ENCODE measurements at places on chromosomes 6 and 20.

DNA sequence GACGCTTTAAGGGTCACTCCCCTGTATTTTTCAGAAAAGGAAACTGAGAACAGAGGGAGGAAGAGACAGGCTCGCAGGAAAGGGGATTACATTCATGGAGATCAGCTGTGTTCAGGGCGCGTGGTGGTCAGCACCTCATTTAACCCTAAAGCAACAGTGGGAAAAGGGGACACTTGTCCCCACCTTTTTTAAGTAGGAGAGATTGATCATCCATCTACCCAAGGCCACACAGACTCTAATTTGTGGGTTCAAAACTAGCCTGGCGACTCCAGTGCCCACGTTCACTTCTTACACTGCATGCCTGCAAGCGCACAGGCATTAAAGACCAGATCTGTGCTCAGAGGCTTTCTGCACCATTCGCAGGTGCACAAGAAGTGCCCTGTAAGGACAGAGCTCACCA is 167.9 kb upstream of the SNX9 start:
- DNase-seq: no peak

GRCh38 chr6:23282252-23283021 is 713.1 kb downstream of the HDGFL1 start:
- no peak for DNase-seq

- no peak for DNase-seq
These were observed 120.8 kb downstream of the CHD6 start for GRCh38 chr20:41497186-41497895.

DNA sequence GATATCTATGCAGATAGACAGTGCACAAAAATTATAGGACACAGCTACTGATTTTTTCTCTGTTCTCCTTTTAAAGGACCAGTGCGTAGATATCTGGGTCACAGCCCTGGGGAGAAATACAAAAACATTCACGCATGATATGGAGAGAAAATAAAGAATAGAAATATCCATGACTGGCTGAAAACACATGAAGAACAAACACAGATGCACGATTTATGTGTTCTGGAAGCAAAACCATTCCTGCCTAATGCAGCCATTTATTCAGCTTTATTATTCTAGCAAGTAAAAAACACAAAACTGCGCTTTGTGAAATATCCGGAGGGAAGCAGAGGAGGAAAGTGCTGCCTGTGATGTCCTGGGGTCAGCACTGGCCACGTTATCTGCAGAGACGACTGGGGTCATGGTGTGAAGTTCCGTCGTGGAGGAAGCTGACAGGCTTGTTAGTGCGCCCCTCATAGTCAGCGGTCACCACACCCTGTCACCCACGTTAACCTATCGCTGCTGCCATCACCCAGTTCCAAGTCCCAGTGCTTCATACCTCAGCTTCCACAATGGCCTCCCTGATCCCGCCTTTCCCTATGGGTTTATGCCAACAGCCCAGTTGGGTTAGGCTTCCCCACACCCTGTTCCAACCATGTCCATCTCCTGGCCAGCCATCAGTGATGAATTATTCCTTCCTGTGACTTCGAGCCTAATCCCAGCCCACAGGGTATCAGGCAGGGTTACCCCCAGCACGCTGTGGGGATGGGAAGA is 86.6 kb upstream of the RPS6KA2 start:
- DNase-seq: no peak

GRCh38 chr6:11120271-11121005 is 8.9 kb upstream of the ERVFRD-1 start:
- DNase-seq: no peak

DNA sequence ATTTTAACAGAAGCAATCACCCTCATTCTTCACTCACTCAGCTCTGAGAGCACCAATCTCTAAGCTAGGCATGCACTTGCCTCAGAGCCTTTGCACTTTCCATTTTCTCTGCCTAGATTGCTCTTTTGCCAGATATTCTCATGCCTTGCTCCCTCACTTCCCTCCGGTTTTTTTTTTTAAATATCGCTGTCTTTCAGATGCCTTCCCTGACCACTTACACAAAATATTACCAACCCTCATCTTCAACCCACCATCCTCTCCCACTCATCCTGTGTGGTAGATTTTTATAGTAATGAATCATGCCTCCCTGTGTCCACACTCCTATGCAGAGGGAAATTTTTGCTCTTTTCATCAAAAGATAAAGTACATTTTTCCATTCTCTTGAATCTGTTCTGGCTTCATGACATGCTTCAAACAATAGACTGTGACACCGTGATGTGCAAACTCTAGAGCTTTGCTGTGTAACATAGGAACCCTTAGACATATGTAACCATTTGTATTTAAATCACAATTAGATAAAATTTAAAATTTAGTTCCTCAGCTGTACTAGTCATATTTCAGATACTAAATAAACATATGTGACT is 437.1 kb downstream of the UTRN start:
- DNase-seq: no peak

- DNase-seq: no peak
These were observed 777.0 kb downstream of the C6orf118 start for GRCh38 chr6:164532198-164533044.

DNA sequence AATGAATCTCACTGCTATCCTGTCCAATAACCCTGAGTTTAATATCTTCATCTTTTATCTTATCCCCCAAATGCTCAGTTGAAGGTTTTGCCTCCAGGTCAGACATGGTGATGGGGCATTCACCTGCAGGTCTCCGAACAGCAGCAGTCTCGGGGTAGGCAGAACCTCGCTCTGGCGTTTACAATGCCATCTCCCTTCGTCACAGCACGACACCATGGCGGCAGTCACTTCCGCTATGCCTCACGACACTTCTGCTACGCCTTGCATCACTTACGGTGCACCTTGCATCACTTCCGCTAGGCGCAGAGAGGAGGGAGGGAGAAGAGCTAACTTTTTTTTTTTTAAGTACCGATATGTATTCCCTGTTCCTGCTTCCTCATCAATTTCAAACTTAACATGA is 194.9 kb downstream of the BCAS1 start:
- DNase-seq: no peak

DNA sequence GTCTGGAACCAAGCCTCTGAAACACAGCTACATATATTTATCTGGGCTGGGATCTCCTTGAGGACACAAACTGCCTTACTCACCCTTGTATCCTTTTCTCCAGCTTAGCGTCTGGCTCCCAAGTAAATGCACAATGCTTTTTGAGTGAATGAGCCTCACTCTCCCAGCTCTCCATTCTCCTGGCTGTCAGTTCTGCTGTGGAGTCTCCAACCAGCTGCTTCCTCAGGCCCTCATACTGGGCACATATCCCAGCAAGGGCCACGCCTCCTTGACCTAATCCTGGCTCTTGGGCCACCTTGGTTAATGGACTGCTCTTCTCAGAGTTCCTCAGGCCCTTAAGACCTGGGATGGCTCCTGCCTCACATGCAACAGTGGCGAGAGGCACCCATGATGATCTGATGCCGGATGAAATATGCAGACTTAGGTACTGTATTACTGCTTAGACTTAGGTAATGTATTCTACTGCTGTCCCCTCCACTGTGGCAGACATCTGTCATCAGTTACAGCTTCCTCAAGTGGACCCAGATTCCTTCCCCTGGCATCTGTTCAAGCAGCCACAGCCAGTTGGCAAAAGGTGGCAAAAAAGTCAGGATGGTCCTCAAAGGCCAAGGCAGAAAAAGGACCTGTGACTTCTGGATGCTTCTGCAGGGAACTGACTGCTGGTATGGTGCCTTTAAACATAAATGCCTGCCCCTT is 16.5 kb downstream of the SNHG17 start:
- DNase-seq: no peak

DNA sequence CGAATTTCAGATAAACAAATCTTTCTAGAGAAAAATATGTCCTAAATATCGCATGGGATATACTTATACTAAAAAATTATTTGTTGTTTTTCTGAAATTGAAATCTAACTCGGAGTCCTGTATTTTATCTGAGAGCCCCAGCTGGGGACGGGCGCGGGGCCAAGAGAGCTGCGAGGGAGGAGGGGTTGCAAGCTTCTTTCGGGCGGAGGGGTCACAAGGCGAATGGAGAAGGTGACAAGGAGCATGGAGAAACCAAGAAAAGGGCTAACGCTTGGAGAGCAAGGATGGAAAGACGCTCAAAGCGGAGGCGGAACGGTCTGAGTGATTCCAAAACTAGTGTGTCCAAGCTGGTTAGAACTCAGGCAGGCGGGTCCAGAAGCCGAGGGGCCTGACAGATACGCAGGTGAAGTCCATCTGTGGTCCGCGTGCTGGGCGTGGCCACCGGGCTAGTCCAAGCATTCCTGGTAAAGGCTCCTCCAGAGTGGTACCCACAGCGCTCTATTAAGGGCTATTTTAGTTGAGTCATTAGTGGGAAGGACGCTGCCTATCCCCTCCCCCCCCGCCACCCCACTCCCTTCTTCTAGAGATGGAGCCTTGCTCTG is 41.5 kb upstream of the ZNFX1 start:
- no peak for DNase-seq

DNA sequence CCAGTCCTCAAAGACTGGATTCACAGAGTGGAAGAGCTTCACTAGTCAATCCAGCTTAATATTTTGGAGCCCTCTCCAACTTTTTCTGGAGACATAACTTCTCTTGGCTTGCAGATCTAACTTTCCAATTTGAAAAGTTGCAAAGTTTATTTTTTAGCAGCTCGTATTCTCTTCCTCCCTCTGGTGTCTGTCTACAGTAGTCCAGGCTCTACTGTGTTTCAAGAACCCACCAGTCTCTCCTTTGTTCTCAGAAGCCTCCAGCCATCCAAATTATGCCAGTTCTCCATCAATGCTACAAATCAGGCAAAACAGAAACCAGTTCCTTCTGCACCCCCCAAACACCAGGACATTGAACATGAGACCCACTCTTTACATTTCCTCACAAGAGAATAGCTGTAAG is 376.1 kb upstream of the OPRM1 start:
- DNase-seq: no peak

- DNase-seq: no peak
These were observed 85.8 kb upstream of the TIAM2 start for GRCh38 chr6:154909311-154909710.

GRCh38 chr6:149779644-149779963 is 30.1 kb downstream of the PCMT1 start:
- DNase-seq: no peak

- DNase-seq: no peak
These were observed 18.9 kb upstream of the MTHFD1L start for GRCh38 chr6:150846641-150847040.

DNA sequence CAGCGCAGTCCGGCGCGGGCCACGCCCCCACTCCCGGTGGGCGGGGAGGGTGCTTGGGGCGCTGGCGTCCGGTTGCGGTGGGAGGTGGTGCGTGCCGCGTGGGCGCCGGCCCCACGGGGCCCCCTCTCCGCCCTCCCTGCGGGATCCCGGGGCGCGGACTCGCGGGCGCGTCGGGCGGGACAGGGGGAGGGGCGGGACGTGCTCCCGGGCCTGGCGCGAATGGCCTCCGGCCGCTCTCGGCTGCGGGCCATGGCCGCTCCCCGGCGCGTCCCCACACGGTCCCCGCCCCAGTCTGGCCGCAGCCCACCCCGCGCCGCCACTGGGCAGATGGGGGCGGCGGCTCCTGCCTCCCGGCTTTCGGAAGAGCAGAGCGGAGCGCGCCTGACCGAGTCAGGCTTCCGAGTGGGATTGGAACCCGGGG is 771 bp upstream of the PPP1R3G start:
- no peak for DNase-seq

GRCh38 chr20:23235173-23236027 is 115.2 kb upstream of the NXT1 start:
- DNase-seq: no peak

- DNase-seq: no peak
These were observed 478.0 kb downstream of the KIF16B start for GRCh38 chr20:16095226-16095625.
